Hepatic stellate cell (primary cell): ENCODE measurements at places on chromosomes 11 and 22.
A peak's percentile ranks its signal among the peaks of the same experiment; 100 is the strongest.

GRCh38 chr11:27571154-27571810 lies 64.7 kb upstream of the LIN7C start:
- DNase-seq, result peak; percentile 9

- no peak for DNase-seq
Observed at GRCh38 chr22:37932821-37933578, 20.4 kb downstream of the C22orf23 start.

DNA sequence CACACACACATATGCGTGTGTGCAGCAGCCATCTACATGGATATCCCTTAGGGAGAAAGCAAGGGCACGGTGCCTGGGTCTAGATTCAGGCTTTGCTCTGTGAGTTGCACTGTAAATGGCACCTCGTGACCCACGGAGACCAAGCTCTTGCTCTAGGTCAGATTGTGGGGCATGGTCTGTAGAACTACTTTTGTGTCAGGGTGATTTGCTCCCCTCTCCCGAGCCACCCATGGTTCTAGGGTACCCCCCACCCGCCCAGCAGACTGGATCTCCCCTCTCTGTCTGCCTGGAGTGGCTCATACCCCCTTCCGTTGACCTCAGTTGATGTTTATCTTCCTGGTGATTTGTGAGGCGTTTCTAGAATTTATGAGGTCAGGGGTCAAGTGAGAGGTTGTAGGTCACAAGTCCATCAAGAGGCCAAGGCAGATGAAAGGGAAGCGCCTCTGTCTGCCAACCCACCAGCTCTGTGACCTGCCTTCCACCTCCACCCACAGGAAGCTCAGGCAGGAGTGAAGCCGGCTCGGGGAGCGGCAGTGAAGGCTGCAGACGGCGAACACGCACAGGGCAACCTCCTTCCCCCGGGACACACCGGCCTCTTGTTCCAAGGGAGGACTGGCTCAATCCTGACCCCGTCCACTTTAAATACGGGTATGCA lies 76.2 kb upstream of the TTLL12 start:
- DNase-seq, result no peak

- peak; percentile 36 for DNase-seq
Observed at GRCh38 chr11:66082946-66083698, 13.1 kb downstream of the PACS1 start.

DNA sequence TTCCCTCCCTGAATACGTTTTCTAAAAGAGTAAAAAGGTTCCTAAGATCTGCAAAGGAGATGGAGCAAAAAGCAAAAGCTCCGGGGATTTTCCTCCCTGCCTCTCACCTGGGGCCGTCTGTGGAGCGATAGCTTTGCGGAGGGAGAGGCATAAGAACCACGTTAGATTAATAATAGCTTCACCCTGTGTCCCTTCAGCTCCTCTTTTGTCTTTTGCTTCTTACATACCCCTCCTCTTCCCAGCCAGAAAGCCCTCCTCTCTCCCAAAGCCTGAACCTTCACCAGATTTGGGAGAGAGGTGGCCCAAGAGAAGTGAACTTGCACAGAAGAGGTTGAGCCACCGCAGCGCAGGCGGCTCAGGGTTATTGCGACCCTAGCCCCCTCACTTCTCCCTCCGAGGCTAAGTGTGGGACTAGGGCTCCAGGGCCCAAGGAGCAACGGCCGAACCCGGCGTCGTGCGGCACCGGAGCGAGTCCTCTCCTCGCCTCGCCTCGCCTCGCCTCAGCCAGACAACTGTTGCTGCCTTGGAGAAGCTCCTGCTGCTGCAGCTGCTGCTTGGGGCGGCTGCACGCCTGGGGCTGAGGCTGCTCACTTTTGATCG lies 97.6 kb upstream of the HSD17B12 start:
- no peak for DNase-seq

GRCh38 chr11:7673724-7674434 lies 579 bp upstream of the CYB5R2 start:
- DNase-seq, result peak; percentile 35

GRCh38 chr11:65576232-65576866 lies 496 bp downstream of the EHBP1L1 start:
- no peak for DNase-seq

DNA sequence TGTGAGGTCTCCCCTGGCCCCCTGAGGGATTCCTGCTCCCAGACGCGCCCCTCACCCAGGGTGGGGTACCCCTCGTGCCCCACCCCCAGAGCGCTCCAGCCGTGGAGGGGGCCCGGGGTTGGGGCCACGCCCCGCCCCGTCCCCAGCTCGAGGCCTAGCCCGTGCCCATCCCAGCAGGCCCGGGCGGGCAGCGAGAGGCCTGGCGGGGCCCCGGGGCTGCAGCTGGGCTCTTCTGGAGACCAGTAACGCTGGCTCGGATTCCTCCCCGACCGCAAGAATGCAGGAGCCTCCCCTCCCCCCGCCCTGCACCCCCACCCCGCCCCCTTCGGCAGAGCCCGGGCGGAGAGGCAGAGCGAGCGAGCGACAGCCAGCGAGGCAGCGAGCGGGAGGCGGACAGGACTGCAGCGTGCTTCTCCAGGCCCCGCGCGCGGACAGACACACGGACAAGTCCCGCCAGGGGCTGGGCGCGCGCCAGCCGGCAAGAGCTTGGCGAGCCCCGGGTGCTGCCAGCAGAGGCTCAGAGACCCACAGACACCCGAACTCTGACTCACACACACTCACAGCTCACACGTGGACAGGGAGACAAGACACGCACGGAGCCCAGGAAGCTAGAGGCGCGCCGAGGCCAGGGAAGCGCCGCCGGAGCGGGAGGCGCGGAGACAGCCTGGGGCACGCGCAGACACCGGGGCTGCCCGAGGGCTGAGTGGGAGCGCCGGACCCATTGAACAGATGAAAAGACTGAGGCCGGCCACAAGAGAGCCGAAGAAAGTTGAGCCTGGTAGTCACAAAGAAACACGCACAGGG lies 15.2 kb downstream of the BCL9L start:
- peak; percentile 88 for DNase-seq

DNA sequence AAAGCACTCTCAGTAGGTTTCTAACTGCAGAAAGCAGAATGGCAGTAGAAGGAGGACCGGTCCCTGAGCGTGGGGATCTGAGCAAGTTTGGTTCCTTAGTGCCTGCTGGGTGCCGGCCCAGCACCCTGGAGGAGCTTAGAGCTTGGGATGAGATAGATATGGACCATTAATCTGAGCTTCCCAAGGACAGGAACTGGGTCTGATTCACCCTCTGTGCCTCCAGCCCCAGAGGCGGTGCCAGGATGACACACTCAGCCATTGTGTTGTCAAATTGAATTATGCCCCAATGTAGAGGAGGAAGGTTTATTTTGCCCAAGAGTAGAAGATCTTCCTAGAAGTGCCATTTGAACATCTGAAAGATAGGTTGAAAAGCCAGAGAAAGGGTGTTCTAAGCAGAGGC lies 4.3 kb downstream of the ZC3H7B start:
- DNase-seq, result peak; percentile 81

- DNase-seq, result no peak
Observed at GRCh38 chr11:61817471-61818202, 834 bp upstream of the FADS1 start.

DNA sequence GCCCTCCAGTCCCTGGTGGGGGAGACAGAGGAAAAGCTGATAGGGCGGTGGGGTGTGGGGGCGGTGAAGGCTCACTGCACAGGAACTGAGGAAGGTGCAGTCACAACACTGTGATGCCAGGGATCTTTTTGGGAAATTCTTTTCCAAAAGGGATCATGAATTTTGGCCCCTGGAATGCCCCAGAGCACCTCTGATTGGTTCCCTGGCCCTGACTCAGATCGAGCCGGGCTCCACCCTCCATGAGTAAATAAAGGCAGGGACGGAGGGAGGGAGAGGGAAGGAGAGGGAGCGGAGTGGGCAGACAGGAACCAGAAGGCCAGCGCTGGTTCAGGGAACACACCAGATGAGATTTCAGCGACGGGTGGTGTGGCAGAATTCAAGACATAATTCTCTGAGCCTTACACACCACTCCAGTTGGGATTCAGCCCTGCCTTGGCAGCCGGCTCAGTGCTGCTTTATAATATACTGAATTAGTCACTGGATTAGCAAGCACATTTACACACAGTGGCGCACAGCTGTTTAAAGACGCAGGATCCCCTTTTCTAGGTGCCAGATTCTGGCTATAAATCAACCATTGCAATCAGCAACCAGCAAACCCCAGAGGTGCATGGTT lies 80.3 kb downstream of the ETS1 start:
- DNase-seq, result peak; percentile 83

- no peak for DNase-seq
Observed at GRCh38 chr11:11822946-11823345, 18.8 kb upstream of the USP47 start.

- DNase-seq, result no peak
Observed at GRCh38 chr11:100925935-100926334, 203.7 kb downstream of the PGR start.

GRCh38 chr11:9462172-9462799 lies 1.5 kb downstream of the ZNF143 start:
- peak; percentile 20 for DNase-seq

- DNase-seq, result no peak
Observed at GRCh38 chr11:116718955-116719501, 53.8 kb downstream of the BUD13 start.

DNA sequence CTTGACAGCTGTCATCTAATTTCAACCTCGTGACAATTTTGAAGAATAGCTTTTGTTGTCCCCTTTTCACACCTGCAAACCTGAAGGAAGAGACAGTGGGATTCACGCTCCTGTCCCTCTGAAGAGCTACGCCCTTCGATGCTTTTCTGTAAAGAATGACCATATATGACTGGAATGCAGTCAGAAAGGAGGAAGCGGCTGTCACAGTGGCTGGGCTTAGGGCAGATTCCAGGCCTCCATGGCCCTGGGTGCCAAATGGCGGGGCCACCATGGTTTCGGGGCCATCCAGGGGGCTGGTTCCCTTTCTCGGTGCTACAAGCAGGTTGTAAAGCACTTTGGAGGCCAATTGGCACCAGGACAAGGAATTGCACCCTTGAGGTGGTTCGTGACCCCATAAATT lies 22.2 kb upstream of the FGF19 start:
- no peak for DNase-seq

- DNase-seq, result no peak
Observed at GRCh38 chr11:15097411-15097810, 17.3 kb upstream of the INSC start.

DNA sequence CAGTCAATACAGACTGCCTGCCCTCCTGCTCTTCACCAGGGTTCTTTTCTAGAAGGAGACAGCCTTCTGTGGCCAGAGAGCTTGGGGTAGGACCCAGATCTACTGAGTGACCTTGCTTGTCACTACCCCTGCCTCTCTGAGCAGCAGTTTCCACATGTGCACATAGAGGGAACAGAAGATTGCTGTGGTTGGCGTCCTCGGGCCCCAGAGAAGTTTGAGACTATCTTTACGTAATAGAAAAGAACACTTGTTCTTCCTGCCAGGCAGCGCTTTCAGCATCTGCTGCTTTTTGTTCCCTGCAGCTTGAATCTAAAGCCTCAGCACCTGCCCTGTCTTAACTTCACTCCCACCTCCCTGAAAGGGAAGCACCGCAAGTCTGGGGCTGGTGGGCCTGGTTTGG lies 1.9 kb upstream of the FKBP2 start:
- no peak for DNase-seq

DNA sequence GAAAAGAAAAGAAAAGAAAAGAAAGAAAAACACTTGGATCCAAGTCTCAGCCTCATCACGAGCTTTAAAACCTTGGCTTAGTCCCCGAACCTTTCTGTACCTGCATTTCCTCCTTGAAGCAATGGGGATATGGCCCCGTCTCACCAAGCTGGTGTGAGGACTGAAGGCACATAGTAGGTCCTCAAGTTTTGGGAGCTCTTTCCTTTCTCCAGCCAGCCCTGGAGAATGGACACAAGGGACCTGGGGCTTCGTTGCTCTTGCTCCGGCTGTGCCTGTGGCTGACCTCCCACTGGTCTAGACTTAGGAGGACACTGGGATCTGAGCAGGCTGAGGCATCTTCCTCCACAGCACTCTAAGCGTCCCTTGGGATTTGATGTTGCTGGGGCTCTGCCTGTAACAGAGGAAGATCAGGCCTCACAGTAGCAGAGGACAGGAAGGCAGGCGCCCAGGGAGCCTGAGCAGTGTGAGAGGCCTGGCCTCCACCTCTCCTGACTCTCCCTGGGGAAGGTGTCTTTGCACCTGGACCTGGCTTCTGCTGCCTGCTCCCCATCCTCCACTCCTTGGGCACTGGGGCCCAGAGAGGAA lies 32.8 kb downstream of the KCNC1 start:
- peak; percentile 75 for DNase-seq

DNA sequence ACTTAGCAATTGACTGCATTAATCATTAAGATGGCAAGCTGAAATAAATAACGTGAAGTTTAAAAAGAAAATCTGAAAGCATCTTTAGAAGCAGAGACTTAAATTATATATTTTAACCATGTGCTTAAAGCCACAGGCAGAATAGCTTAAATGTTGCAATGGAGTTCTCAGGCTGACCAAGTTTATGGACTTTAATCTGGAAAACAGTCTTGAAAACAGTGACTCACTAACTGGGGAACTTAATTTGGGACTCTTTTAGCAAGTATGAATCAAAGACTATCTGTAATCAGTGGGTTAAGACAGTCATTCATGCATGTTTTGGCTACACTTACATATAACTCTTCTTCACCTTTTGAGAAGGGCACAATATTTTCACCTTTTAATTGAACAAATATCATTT lies 12.6 kb upstream of the GLYATL1 start:
- no peak for DNase-seq

- no peak for DNase-seq
Observed at GRCh38 chr11:24509114-24509513, 12.3 kb downstream of the LUZP2 start.

- no peak for DNase-seq
Observed at GRCh38 chr11:1522081-1522424, 35.5 kb upstream of the MOB2 start.

DNA sequence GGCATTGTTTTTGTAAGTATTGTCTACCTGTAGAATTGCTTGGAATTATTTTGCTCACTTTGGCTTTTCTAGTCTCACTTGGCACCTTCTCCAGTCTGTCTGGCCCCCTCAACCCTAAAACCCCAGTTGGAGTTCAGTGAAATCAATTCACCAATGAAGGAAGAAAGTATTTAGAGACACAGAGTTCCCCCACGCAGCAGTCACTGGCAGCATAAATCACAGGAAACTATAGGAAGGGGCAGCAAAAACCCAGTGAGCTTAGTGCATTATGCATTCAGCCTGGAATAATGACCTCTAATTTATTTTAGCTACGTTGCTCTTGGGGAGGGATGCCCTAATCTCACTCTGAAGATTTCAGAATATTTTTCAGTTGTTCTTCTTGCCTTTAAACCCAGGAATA lies 204.7 kb upstream of the BLID start:
- DNase-seq, result no peak

- DNase-seq, result no peak
Observed at GRCh38 chr11:128911239-128911638, 20.1 kb downstream of the KCNJ5 start.

GRCh38 chr11:31799435-31800397 lies 11.4 kb downstream of the PAX6 start:
- DNase-seq, result no peak
